Left ventricle myocardium inferior (tissue), 1 donor: ENCODE measurements at places on chromosomes 3 and 15. TPM values are rescaled to one million over a fixed set of nuclear protein-coding genes. Genes with fewer than 3 reads are reported as not detected.

The SLC28A2 gene
- total RNA-seq: not detected

The CADM2 gene
- total RNA-seq: 4.3 TPM

DNA sequence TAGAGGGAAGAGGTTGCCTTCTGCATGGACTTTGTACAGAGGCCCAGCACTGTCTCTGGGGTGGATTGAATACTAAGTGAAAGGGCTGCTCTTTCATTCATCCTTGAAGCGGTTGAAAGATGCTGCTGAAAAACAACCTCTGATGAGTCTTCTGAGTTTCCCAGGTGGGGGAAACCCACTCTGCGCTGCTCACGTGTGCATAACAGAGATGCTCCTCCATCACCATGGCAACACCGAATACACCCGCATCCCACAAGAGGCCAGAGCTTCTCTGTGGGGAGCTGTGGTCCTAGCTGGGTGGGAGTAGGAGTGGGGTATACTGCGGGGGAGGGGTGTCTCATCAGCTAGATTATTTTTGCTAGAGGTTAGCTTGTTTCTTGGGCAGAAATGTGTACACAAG is 6.1 kb upstream of the SYN2 start:
- DNase-seq: no peak

DNA sequence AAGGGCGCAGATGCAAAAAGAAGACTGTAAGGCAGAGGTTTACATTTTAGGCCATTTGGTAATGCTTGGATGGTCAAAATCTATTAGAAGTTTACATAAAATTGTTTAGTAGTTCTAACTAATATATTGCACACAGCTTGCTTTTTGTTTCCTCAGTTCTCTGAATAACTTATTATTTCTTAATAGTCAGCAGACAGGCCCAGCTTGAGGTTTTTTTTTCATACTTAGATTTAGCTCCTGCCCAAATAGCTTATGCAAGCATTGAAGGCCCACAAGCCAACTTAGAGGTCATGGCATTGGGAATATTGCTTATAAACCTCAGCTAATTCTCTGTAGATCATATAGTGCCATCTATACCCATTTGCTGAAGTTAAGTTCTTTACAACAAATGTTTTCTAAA is 172.5 kb downstream of the RAP2B start:
- no peak for DNase-seq

- DNase-seq: no peak
Observed at GRCh38 chr15:87761736-87762509, 494.6 kb downstream of the NTRK3 start.

GRCh38 chr15:53758412-53758811 is 1.1 kb downstream of the WDR72 start:
- no peak for DNase-seq

The ELP6 gene
- 20.4 TPM for total RNA-seq

DNA sequence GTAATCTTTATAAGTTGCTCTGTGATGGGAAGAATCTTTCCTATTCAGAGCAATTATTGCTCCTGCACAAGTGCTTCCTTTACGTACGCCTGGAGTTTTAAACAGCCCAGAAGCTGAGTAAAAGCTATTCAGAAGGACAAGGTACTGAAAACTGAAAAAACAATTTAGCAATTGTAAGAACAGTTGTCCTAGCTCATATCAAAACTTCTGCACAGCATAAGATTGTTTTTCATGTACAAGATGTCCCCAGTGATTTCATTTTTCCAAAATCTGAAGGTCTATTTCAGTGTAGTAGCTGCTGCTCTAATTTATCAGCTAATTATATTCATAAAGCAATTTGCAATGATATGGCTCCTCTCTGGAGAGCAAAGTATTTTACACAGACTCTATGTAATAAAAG is 23.7 kb downstream of the KCNAB1 start:
- no peak for DNase-seq

DNA sequence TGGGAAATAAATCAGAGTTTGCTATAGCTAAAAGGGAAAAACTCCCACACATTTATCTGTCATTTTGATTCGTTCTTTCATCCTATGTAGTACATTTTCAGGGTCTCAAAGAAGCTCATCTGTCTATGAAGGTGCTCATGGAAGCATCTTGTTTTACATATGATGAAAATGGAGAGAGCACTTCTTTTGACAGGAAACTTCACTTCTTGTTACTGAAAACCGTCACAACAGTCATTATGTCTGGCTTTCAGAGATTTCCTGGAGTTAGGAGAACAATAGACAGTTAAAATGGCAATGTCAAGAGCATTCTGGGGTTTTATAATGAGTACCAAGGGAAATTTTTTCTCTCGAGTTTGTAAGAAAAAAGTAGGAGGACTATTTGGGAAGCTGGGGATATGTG is 83.3 kb downstream of the TMEM108 start:
- DNase-seq: no peak

The XPC gene
- total RNA-seq: 10.4 TPM

The SLC2A2 gene
- not detected for total RNA-seq

DNA sequence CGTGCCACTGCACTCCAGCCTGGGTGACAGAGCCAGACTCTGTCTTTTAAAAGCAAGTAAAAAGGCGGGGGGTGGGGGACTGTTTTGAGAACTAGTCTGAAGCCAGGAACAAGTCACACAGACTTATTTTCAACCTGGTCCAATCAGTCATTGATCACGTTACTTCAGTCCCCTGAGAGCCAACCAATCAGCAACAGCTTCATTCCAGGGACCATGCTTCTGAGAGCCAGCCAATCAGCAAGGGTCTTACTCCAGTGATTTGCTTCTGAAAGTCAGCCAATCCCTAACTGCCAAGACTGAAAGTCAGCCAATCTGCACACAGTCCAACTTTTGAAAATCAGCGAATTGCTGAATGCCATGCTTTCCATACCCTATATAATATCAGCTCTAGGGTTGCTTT is 48.6 kb upstream of the C15orf39 start:
- no peak for DNase-seq

- DNase-seq: no peak
Observed at GRCh38 chr3:161043336-161044035, 61.7 kb downstream of the B3GALNT1 start.

The CCR9 gene
- not detected for total RNA-seq

GRCh38 chr15:23850666-23851065 is 163.6 kb upstream of the NDN start:
- no peak for DNase-seq

DNA sequence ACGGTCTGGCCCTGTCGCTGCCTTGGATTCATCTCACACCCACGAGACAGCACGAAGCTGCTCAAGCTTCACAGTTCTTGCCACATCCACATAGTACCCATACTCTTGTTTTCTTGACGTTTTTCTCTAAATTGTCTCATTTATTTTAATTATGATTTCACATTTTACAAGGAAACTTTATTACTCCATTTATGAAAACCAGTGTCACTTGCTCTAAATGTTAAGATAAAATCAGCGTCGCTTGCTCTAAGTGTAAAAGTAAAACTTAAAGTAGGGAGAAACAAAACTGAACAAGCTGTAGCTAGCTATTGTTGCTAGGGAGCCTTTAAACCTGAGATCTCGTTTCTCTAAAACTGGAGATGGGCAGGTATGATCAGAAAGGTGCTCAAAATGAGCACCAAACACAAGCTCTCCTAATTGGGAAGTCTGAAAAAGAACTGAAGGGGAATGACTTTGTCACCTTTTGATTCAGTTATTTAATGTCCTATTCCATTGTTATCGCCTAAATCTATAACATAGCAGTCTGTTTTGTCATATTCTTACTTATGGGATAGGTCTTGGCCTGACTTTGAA is 680 bp downstream of the IFT122 start:
- DNase-seq: no peak

DNA sequence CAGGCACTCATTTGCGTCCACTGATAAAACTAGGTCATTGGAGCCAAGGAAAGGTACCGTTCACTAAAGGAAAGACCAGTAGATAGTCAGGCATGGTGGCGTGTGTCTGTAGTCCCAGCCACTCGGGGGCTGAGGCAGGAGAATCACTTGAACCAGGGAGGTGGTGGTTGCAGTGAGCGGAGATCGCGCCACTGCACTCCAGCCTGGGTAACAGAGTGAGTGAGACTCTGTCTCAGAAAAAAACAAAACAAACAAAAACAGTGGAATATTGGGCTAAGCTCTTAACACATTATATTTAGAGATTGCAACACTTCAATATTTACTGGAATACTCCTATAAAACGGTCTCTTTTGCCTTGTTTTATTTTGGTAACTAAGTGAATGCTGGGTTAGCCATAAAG is 17.4 kb downstream of the MAP2K1 start:
- DNase-seq: no peak

DNA sequence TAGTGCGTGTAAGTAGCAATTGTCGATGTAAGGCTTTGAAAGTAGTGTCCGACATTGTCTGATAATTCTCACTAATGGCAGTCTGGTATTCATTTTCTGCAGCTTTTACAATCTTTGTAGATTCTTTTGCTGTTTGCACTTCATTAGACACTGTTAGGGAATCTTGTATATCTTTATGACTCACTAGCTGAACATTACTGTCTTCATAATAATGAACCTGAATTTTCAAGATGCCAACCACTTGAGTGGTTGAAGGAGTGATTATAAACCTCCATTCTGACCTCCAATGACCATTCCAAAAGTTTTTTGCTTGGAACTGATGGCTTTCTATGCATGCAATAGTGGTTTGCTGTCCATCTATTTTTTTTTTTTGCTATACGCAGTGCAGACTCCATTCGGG is 76.4 kb upstream of the MFGE8 start:
- DNase-seq: no peak

DNA sequence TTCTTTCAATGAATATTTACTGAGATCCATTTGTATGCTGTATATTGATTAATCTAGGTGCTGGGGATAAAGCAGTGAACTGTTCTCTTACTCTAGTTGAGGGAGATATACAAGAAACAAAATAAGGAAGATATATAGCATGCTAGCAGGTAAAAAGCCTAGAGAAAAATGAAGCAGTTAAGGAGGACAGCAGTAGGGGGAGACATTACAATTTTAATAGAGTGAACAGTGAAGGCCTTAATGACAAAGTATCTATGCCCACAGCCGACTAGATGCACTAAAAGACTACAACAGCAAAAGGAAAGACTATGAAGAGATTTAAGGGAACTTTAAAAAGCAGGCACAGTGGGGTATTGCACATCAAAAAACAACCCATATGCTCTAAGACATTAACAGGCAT is 81.4 kb downstream of the XRN1 start:
- DNase-seq: no peak

GRCh38 chr15:48798319-48798718 is 12.6 kb downstream of the CEP152 start:
- no peak for DNase-seq

DNA sequence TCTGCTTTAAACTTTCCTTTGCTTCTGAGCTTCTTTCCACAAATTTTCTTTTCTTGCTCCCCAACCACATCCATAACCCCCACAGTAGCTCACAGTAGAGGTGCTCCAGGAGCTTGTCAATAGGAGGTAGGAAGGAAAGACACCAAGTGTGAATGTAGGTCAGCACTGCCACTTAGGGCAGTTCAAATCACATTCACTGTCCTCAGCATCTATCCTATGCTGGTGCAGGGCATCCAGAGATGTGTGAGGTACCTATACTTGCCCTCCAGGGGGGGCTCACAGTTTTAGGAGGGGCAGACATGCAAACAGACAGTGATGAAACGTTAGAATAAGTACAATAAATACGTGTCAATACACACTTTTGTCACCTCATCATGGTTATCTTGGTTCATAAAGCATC is 1.5 kb upstream of the SPSB4 start:
- no peak for DNase-seq

- DNase-seq: no peak
Observed at GRCh38 chr15:47514200-47514652, 203.1 kb upstream of the SEMA6D start.

- DNase-seq: no peak
Observed at GRCh38 chr15:64462492-64462891, 2.1 kb downstream of the ZNF609 start.

DNA sequence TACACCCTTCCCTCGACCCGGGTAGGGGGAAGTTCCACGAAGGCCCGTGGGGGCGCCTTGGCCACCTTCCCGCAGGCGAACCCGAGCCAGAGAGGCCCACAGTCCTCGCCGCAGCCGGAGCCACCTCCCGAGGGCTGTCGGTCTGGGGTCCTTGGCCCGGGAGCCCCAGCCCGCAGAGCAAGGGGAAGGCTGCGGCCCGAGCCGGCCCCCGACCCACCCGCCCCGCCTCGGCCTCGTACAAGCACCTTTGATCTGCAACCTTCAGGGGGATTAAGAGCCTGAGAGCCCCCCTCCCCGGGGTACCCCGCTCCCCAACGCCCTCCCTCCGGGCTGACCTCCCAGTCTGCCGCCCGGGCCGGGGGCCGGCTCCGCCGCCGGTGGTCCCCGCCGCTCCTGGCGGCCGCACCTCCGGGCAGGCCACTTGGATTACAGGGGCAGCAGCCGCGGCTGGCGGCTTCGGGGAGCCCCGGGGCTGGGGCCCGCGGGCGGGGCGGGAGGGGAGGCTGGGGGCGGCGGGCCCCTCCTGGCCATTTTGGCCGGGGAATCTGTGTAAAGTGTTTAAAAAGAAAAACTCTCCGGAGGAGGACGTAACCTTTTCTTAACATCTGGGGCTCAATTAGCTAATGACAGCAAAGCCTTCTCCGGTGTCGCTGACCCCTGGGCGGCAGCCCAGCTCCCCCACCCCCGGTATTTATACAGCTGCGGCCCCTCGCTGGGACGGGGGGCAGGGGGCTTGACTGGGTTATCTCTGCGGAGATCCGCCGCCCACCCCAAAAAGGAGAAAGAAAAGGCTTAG is 40.2 kb downstream of the EPHB3 start:
- DNase-seq: no peak

DNA sequence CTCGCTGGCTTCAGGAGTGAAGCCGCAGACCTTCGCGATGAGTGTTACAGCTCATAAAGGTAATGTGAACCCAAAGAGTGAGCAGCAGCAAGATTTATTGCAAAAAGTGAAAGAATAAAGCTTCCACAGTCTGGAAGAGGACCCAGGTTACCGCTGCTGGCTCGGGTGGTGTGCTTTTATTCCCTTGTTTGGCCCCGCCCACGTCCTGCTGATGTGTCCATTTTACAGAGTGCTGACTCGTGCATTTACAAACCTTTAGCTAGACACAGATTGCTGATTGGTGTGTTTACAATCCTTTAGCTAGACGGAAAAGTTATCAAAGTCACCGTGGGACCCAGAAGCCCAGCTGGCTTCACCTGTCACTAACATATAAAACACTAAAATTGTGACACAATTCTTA is 1464.5 kb downstream of the ZPLD1 start:
- no peak for DNase-seq

- DNase-seq: no peak
Observed at GRCh38 chr3:180002006-180002405, 34.7 kb downstream of the PEX5L start.

The DBR1 gene
- 7.9 TPM for total RNA-seq

The FAM240A gene
- not detected for total RNA-seq

The ISLR gene
- 12.7 TPM for total RNA-seq

The CACNA2D2 gene
- total RNA-seq: 2.3 TPM

- DNase-seq: no peak
Observed at GRCh38 chr3:127808197-127808596, 14.1 kb downstream of the MGLL start.

The SLC7A14 gene
- total RNA-seq: not detected

GRCh38 chr3:188595890-188596376 is 442.0 kb downstream of the LPP start:
- DNase-seq: no peak

DNA sequence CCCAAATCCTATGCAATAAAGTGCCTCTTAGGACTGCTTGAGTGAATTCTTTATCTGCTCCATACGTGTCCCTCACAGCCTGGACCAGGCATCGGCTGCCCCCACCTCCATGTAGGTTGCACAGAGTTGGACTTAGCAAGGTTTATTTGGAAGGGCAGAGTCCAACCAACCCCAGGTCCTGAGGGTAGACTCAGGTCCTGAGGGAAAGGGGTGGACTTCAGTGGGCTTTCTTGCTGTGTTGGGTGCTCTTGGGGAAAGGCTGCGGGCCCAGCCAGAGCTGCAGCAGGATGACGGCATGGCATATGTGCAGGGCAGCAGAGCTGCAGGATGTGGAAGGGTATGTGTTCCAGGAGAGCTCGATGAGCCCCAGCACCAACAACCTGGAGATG is 6.5 kb downstream of the ALG3 start:
- no peak for DNase-seq
